GDM1 (cell line): ENCODE measurements at places on chromosomes 6 and 20.

DNA sequence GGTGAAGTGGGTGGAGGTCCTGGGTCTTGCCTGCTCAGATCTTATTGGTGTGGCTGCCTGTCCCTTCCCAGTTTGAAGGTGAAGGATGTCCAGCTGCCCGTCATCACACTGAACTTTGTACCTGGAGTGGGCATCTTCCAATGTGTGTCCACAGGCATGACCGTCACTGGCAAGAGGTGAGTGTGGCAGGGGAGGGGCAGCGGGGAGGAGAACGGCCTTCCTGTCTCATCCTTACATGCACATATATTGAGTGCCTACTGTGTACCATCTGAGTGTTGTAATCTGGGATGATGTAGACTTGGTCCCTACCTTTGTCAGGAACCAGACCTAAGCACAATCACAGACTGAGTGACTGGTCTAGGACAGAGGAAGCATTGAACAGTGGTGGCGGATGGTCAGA lies 2.7 kb downstream of the BPIFB6 start:
- no peak for DNase-seq

GRCh38 chr20:4076033-4076432 lies 60.7 kb upstream of the RNF24 start:
- no peak for DNase-seq

- DNase-seq, result no peak
Measured at GRCh38 chr6:45175272-45175671, 152.9 kb upstream of the RUNX2 start.

GRCh38 chr20:35359335-35359950 lies 52.3 kb downstream of the UQCC1 start:
- DNase-seq, result no peak

DNA sequence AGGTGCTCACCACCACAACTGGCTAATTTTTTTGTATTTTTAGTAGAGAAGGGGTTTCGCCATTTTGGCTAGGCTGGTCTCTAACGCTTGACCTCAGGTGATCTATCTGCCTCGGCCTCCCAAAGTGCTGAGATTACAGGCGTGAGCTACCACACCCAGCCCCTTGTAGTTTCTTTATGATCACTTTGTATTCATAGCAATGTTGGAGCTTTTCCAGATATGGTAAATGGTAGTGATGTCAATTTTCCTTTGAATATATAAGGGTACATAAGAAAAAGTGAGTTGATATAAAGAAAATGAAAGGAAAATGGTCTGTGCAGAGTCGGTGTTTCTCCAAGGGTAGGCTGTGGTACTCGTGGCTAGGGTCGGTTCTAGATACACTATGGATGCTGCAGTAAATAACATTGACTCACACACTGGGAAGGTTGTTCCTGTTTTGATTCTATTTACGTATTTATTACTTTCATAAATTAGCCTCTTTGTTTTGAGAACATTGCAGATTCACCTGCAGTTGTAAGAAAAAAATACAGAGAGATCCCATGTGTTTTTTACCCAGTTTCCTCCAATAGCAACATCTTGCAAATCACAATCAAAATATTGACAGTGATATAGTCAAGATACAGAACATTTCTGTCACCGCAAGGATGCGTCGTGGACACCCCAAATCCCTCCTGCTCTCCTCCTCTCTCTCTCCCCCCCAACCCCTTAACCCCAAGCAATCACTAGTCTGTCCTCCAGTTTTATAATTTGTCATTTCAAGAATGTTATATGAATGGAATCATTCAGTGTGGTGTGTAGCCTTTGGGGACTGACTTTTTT lies 2.5 kb downstream of the ZNF831 start:
- DNase-seq, result no peak

DNA sequence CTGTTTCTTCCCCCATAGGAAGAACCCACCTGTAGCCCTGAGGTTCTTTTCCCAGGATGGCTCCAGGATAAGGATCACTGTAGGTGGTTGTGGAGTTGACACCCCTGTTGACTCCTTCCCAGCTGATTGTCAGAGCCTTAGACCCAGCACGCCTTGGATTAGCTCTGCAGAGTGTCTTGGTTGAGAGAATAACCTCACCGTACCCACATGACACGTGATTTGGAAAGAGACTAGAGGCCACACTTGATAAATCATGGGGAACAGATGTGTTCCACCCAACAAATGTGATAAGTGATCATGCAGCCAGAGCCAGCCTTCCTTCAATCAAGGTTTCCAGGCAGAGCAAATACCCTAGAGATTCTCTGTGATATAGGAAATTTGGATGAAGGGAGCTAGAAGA lies 12.2 kb downstream of the BTN3A1 start:
- no peak for DNase-seq

DNA sequence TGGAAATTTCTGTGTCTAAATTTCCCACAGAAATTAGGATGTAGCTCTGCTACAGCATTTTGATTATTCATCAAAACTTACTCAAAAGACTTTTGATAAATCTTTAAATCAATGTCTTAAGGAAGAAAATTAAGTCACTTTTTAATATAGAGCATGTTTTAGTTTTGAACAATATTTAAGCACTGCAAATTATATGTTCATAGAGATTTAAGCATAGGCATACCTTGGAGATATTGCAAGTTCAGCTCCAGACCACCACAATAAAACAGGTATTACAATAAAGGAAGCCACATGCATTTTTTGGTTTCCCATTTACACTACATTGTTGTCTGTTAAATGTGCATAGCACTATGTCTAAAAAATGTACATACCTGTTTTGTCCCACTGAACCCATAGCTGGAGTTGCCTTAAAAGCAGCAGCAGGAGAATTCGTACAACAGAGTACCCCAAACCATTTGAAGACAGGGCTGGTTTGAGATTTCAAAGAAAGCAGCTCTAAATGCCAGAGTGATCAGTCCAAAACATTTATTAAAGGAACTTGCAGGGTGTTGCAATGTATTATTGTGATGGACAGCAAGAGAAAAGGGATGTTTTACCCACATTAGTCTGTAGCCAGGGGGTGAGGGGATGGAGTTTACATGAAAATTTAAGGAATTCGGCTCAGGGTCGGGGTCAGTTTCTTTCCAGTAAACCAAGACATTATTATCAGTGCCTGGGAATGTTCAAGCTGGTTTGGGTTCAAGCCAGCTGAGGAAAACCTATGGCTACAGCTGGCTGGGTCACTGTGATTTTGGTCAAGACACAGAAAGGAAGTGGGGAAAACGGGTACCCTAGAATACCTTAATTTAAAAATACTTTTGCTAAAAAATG lies 6.3 kb upstream of the LOC128125822 start:
- no peak for DNase-seq

DNA sequence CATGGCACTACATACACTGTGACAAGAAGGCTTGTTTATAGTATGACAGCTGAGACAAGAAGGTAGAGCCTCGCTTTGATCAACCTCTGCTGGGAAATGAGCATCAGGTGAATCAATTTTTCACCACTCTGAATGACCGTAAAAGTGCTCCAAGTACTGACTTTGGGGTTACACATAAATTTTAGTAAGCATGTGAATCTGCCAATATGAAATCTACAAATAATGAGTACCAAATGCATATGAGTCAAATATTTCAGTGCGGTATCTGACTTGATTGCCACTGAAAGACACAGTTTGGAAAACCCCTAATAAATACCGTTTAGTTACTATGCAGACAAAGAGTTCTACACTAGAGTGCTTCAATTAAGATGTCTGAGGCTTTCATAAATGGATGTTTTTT lies 77.8 kb downstream of the ATG5 start:
- no peak for DNase-seq

GRCh38 chr6:165635965-165636364 lies 27.1 kb downstream of the PDE10A start:
- DNase-seq, result no peak

DNA sequence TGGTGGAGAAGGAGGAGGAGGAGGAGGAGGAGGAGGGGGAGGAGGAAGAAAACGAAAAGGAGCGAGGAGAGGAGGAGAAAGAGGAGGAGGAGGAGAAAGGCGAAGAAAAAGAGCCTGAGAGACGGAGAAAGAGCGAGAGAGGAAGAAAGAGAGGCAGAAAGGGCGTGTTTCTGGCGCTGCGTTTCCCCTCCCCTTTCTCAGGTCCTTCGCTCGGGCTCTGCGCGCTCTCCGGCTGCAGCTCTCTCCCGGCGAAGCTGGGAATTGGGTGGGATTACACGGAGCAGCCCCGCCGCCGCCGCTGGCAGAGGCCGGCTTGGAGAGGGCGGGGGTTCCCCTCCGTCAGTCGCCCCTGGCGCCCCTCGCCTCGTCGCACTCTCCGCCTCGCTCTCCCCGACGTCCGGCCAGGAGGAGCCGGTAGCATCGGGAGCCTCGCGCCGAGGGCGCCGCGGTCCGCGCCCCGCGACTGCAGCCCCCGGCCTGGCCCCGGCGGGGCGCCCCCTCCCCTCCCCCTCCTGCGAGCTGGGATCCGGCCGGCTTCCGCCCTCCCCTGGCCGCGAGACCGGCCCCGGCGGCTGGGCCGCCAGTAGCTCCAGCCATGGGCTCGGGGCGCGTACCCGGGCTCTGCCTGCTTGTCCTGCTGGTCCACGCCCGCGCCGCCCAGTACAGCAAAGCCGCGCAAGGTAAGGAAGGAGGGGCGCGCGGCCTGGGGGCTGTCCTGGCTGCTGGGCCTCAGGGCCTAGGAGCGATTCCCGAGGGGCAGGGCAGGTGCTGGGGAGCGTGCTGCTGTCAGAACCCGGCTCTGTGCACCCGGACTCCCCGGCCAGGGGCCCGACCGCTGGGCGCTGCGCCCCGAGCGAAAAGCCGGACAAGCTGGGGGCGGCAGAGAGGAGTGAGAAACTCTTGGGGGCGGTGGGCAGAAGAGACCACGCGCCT lies at the start of gene SCUBE3:
Gene SCUBE3, plus strand, starts transcription at position 133 of the 933 bp plus-strand sequence. Its CDS starts 463 bp downstream, at position 596.
- no peak for DNase-seq

GRCh38 chr6:71531841-71532240 lies 243.2 kb downstream of the OGFRL1 start:
- DNase-seq, result no peak

DNA sequence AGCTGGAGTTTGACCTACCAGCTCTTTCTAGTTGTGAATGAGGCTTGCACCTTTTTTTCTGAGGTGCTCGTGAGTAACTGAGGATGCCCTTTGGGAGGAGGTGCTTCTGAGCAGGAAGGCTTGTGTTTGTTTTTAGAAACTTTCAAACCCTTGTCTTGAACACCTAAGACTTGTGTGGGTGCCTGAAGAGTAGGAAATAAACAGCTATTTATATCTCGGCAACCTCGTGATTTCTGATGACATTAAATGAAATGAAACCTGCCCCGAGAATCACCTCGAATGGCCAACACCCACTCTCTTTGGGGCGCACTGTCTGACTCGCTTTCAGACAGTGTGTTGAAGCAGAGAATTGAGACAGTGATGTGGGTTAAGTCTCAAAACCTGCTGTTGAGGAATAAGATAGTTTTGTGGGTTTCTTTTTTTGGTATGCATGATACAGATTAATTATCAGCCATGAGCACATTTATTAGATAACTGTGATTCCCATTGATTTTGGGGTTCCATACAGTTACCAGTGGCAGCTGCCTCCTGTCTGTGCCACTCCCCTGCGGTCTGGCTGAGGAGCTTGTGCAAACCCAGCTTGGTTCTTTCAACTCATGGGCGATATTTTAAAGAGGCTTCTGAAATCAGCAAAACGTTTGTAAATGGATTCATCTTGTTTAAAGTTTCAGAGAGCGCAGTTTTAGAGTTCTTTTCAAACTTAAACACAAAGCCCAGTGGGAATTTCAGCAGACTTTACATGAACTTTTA lies 8.4 kb downstream of the IRF4 start:
- DNase-seq, result no peak

- no peak for DNase-seq
Measured at GRCh38 chr20:20489054-20489453, 121.2 kb downstream of the INSM1 start.

DNA sequence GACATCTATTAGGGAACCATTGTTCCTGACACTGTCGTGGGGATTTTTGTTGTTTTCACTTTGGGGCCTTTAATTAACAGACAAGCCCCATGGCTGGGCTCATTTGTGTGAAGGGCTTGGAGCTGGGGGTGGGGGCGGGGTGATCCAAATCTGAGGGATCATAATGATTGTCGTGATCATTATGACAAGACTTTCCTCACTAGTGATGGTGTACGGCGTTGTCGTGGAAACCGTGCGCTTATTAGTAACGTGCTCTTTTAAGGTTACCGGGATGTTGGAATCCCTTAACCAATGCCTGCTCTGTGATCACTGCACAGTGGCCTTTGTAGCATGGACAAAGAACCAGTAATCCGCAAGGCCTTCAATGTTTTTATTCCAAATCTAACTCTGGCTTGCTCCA lies 18.6 kb downstream of the PDYN start:
- no peak for DNase-seq

DNA sequence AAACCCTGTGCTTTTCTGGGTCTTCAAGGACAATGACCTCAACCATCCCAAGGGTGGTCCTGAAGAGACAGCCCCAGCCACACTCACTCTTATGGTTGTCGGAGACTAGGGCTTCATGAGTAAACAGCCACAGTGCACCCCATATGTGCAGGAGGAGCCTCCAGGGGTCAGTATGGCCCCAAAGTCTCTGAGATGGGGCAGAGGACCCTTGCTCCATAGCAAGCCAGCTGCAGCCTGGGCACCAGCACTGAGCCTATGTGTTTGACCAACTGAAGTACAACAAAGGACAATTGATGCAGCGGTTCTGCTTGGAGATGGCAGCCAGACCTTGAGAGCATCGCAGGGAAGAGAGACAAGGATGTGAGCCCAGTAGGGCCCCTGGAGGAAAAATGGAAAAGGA lies 112.2 kb downstream of the LRFN2 start:
- DNase-seq, result no peak
